ENCODE measurements at places on chromosomes 16 and 17.

GRCh38 chr16:84179612-84180320 lies 7.1 kb downstream of the TAF1C start:
- DNase-seq, result no peak

DNA sequence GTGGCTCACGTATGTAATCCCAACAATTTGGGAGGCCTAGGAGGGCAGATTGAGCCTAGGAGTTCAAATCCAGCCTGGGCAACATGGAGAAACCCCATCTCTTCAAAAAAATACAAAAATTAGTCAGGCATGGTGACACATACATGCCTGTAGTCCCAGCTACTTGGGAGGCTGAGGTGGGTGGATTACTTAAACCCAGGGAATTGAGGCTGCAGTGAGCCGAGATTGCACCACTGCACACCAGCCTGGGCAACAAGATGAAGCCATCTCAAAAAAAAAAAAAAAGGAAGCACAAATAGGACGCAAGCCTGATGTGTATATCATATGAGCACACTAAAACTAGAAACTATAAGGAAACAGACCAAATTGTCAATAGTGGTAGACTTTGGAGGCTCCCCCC lies 17.1 kb upstream of the FLCN start:
- no peak for DNase-seq

DNA sequence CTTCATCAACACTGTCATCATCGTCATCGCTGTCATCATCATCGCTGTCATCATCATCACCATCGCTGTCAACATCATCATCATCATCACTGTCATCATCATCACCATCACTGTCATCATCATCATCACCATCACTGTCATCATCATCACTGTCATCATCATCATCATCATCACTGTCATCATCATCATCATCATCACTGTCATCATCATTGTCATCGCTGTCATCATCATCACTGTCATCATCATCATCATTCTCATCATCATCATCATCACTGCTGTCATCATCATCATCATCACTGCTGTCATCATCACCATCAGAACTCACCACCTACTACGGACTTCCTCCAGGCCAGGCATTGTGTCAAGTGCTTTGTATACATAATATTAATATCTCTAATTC lies 160.6 kb downstream of the AIPL1 start:
- DNase-seq, result no peak

DNA sequence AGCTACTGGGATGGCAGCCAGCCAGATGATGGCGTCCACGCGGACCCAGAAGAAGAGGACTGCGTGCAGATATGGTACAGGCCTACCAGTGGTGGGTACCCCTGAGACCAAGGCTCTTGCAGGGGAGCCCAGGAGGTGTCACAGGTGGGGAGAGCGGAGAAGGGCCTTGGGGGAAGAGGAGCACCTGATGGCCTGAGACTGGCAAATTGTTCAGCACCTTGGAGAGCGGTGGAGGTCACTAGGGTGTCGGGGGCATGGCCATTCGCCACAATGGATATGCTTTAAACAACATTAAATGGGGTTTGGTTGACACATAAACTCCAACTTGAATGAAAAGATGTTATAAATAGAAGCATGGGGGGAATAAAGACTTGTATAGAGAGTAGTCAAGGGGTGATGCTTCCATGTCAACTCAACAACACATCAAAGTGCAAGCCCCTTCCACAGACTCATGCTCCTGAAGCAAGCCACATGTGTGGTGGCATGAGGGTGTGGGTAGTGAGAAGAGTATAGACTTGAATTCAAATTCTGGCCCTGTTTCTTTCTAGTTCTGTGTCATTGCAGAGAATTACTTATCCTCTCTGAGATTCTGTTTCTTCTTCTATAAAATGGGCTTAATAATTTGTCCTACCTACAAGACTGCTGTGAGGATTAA lies 22.2 kb downstream of the CLEC19A start:
- DNase-seq, result no peak

DNA sequence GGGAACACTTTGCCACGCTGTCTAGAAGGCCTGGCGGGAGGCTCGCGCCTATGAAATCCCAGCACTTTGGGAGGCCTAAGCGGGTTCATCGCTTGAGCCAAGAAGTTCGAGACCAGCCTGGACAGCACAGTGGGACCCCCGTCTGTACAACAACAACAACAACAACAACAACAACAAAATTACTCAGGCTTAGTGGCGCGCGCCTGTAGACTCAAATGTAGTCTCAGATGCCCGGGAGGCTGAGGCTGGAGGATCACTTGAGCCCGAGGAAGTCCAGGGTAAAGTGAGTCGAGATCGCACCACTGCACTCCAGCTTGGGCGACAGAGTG lies 297 bp upstream of the SLFN13 start:
- no peak for DNase-seq

GRCh38 chr17:81332914-81333528 lies 37.9 kb upstream of the SLC38A10 start:
- DNase-seq, result no peak

DNA sequence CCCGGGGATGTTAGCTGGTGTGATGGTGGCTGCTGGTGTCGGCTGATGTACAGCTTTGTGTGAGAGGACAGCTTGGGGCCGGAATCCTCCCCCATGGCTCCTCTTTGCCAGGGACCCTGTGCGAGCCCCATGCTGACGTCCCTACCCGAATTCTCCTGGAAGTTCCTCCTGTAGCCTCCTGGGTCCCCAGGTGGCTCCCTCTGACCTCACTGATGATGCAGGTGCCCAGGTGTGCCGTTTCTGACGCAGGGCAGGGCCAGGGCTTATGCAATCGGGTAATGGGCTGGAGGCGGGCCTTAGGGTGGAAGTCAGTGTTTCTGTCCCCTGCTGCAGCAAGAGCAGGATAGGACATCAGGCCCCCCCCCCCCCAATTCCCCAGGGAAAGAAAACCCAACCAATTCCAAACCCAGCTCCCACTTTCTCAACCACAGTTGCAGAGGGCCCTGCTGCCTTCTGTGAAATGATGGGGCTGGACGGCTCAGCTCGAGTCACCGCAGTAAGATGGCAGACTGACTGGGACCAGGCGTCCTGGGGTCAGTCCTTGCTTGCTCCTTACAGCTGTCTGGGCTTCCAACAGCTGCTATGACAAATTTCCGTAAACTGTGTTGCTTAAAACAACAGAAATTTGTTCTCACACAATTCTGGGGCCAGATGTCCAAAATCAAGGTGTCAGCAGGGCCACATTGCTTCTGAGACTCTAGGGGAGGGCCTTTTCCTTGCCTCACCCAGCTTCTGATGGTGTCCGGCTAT lies 139.0 kb upstream of the PLCG2 start:
- no peak for DNase-seq

DNA sequence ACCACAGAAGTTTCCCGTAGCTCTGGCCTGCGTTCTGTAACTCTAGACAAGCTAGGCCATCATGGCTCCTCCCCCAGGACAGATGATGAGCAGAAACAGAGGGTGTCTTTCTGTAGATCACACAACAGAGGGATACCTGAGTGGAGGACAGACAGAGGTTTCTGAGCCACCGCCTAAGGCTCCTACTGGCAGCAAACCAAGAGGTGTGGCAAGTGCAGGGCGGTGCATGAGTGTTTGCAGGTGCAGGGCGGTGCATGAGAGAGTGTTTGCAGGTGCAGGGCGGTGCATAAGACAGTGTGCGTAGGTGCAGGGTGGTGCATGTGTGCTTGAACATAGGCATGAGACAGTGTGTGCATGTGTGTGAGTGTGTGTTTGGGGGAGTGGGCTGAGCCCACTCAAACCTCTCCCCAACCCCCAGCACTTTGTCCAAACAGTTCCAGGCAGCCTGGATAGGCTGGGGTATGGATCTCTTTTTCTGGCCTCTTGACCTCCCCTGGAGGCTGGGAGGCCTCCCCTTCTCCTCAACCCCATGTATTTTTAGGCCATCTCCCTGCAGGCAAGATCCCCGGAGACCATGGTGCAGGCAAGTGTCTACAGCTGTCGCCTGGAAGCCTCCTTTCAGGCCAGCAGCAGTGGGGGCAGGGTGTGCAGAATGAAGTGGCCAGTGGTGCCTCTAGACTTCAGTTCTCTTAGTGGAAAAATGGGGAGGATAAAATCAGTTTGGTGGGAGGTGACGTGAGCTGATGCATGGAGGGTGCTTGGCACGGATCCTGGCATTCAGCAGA lies 53.4 kb upstream of the CBX4 start:
- no peak for DNase-seq

GRCh38 chr17:78360371-78361224 lies 721 bp upstream of the SOCS3 start:
- peak; percentile 100 for DNase-seq

DNA sequence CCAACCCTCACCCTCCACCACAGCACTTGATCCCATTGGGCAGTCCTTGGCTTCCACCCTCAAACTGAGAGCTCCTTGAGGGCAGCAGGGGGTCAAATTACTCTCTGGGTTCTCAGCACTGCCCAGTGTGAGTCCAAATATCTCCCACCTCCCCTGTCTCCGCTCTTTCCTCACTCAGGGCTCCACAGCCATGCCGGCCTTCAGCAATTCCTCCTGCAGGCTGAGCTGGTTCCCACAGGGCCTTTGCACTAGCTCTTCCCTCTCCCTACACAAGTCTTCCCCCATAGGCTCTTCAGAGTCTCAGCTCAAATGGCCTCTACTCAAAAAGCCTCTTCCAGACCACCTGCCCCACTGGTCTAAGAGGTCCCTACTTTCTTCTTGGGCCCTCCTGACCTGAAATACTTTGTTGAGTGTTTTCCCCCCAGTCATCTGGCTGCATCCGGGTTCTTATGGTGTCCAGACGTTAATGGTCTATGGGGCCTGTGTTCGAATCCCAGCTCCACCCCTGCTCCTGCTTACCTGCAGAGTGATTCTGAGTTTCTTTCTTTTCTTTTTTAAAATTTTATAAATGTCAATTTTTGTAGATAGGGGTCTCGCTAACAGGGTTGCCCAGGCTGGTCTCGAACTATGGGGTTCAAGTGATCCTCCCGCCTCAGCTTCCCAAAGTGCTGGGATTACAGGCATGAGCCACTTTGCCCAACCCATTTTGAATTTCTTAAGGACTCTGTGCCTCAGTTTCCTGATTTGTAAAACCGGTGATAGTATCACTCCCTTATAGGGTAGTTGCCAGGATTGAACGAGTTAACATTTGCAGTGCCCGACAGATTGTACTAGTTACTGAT lies 973 bp upstream of the IL4R start:
- DNase-seq, result no peak

DNA sequence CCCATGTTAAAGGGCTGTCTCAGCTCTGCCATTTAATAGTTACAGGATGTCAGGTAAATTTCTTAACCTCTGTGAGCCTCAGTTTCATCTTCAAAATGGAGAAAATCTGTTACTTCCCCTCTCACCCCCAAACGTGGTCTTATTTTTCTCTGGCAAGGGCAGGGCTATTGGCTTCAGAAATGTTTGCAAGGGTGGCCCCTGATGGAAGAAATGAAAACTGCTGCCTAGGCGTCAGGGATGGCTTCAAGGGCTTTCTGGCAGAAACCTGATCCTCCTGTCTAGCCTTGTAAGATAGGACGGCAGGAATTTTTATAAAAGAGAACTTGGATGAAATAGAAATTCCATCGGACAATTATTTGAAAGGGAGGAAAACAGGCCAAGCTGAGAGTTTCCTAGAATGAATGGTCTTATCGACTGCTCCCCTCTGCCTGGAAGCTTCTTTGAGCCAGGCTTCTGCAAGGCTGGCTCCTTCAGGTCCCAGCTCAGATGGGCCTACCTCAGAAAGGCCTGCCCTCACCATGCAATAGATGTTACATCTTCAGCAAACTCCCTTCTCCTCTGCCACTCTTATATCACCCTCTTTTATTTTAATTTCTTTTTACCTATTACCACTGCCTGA lies 43.0 kb upstream of the TANGO6 start:
- peak; percentile 59 for DNase-seq

DNA sequence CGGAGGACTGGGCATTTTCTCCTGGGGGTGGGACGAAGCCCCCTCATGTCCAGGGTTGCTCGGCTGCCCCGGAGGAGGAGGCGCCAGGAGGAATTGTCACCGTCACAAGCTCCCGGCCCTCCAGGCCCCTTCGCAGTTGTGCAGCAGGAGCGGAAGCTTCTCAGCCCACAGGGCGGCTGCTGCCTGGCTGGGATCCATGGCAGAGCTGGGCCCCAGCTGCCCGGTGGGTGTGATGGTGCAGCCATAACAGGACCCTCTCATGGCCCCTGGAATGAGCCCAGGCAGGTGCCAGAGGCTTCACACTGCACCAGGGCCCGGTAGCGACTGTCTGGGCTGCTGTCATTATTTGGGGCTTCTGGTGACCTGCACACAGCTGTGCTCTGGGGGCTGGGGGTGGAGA lies 54.9 kb upstream of the GNG13 start:
- DNase-seq, result no peak
